PC-9 (cell line): ENCODE measurements at places on chromosomes 16 and 17. TPM values are rescaled to one million over a fixed set of nuclear protein-coding genes. Genes with fewer than 3 reads are reported as not detected.

The NACA2 gene
- total RNA-seq: not detected in 2 replicates

DNA sequence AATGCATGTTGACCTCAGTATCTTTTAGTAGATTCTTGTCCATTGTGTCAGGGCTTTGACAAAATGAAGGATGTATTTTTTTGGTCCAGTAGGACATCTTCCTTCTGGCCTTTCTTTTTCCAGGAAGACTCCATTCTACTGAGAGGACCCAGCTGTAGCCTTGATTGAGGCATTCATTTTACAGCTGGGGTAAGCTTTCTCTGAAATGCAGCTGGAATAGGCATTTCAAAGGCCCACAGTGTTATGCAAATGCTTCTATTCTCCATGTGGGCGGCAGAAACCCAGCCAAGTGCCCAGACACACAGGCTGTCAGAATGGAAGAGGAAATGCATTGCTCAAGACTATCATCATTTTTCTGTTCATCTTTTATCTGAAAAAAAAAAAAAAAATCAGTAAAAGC is 629.0 kb upstream of the CDH8 start:
- no peaks in the 10 kb centered on the region for H3K36me3 ChIP-seq
- DNase-seq: no peak
- no peak overlapping the region for H3K27ac ChIP-seq
- no peak overlapping the region for H3K4me3 ChIP-seq

DNA sequence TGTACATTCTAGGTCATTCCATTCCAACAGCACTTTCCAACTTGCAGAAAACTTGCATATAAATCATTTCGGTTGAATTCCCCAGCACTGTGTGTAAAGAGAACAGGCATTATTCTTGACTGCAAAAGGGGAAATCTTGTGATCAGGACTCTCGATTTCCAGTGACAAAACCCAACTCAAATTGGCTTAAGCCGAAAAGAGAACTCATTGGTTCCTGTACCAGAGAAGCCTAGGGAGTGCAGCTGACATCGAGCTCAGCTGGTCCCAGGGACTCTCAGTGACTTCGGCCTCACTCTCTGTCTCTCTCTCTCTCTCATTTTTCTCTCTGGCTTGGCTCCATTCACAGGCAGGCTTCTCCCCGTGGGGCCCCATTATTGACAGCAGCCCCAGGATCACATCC is 30.7 kb downstream of the CD300LF start:
- no peaks in the 10 kb centered on the region for H3K4me1 ChIP-seq
- no peak for DNase-seq
- peaks cover 91% of the 10 kb centered on the region for H3K27me3 ChIP-seq
- H3K27ac ChIP-seq: no peak overlapping the region

GRCh38 chr17:80886641-80887573 is 104.7 kb upstream of the CHMP6 start:
- H3K4me1 ChIP-seq: peaks cover 17% of the 10 kb centered on the region
- H3K4me3 ChIP-seq: no peak overlapping the region
- H3K27ac ChIP-seq: no peak overlapping the region
- no peaks in the 10 kb centered on the region for H3K27me3 ChIP-seq
- H3K36me3 ChIP-seq: no peaks in the 10 kb centered on the region
- no peak for DNase-seq

DNA sequence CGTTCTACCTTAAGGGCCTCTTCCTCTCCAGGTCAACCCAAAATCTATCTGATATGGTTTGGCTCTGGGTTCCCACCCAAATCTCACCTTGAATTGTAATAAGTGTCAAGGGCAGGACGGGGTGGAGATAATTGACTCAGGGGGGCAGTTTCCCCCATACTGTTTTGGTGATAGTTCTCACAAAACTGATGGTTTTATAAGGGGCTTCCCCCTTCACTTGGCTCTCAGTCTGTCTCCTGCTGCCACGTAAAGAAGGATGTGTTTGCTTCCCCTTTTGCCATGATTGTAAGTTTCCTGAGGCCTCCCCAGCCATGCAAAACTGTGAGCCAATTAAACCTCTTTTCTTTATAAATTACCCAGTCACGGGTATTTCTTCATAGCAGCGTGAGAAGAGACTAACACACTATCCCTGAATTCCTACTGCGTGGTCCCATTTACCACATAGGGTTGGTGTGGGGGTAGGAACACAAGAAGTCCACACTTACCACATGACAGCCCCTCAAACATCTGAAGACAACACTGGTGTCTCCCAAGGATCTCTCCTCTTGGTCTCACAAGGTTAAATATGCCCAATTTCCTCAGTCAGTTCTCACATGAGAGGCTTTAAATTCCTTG is 8.2 kb downstream of the COTL1 start:
- H3K27me3 ChIP-seq: no peaks in the 10 kb centered on the region
- H3K4me3 ChIP-seq: no peak overlapping the region
- no peak for DNase-seq
- peaks cover 7% of the 10 kb centered on the region; the same call in 1 of the 2 replicates for H3K36me3 ChIP-seq
- H3K4me1 ChIP-seq: peaks cover 3% of the 10 kb centered on the region

GRCh38 chr17:81537343-81537855 is 9.2 kb downstream of the FSCN2 start:
- no peaks in the 10 kb centered on the region for H3K27me3 ChIP-seq
- H3K27ac ChIP-seq: no peak overlapping the region
- DNase-seq: no peak
- no peak overlapping the region for H3K4me3 ChIP-seq
- no peaks in the 10 kb centered on the region for H3K4me1 ChIP-seq

- no peaks in the 10 kb centered on the region for H3K36me3 ChIP-seq
- H3K4me1 ChIP-seq: peaks cover 22% of the 10 kb centered on the region
- no peak overlapping the region for H3K4me3 ChIP-seq
- DNase-seq: no peak
- H3K27ac ChIP-seq: no peak overlapping the region
- H3K27me3 ChIP-seq: no peaks in the 10 kb centered on the region
These were observed 133.6 kb downstream of the SKAP1 start for GRCh38 chr17:48296453-48296852.

DNA sequence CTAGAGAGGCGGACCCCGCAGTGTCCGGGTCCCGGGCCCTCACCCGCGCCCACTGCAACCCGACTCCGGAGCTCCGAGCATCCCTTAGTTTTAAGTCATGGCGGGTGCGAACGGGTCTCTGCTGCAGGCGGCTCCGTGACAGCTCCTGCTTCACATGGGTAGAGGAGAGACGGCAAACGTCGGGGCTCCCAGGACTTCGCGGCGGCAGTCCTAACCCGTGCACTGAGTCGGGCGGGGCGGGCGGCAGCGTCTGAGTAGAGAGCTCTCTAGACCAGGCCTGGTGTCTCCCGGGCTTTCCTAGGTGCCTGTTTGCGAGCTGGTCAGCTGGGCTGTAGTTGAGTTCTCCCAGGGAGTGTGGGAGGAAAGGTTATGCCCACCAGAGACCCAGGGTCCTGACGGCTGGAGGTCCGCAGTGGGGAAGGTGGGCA is 345 bp downstream of the TSC2 start:
- H3K4me3 ChIP-seq: peak overlapping the region; percentile 88
- H3K27me3 ChIP-seq: no peaks in the 10 kb centered on the region
- H3K36me3 ChIP-seq: no peaks in the 10 kb centered on the region
- H3K4me1 ChIP-seq: peaks cover 25% of the 10 kb centered on the region

GRCh38 chr17:35289222-35289621 is 46.4 kb downstream of the SLFN5 start:
- DNase-seq: no peak
- no peak overlapping the region for H3K27ac ChIP-seq
- H3K36me3 ChIP-seq: no peaks in the 10 kb centered on the region
- H3K27me3 ChIP-seq: peaks cover 6% of the 10 kb centered on the region; the same call in 1 of the 2 replicates

DNA sequence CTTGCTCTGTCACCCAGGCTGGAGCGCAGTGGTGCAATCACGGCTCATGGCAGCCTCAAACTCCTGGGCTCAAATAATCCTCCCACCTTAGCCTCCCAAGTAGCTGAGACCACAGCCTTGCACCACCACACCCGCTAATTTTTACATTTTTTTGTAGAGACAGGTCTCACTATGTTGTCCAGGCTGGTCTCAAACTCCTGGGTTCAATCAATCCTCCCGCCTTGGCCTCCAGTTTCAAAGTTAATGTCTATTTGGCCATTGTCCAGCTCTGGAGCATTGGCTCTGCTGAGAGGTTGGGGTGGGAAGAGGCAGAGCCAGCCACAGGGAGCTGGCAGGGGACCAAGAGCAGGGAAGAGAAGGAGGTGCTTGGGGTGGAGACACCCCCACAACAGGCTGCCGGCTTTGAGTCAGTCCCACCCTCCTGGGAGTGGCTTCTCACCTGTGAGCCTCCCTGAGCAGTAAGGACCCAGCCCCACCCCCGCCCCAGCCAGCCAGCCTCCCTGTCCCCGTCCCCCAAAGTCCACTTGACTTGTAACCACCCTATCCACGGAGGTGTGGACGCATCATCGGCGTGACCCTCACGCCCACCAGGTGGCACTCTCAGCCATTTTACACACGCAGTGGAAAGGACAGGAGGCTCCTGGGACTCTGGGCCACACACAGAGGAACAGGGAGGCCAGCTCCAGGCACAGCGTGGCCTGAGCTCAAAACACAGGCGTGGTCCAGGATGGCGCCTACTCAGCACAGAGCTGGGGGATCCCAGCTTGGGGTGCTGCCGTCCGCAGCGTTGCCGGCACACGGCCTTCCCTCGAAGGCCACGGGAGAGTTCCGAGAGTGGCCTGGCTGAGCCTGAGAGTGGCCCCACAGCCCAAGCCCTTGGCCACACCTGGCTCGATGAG is 22.8 kb upstream of the PVALEF start:
- H3K36me3 ChIP-seq: no peaks in the 10 kb centered on the region
- DNase-seq: peak; percentile 42
- H3K27ac ChIP-seq: no peak overlapping the region
- no peaks in the 10 kb centered on the region for H3K27me3 ChIP-seq
- no peaks in the 10 kb centered on the region for H3K4me1 ChIP-seq
- no peak overlapping the region for H3K4me3 ChIP-seq

DNA sequence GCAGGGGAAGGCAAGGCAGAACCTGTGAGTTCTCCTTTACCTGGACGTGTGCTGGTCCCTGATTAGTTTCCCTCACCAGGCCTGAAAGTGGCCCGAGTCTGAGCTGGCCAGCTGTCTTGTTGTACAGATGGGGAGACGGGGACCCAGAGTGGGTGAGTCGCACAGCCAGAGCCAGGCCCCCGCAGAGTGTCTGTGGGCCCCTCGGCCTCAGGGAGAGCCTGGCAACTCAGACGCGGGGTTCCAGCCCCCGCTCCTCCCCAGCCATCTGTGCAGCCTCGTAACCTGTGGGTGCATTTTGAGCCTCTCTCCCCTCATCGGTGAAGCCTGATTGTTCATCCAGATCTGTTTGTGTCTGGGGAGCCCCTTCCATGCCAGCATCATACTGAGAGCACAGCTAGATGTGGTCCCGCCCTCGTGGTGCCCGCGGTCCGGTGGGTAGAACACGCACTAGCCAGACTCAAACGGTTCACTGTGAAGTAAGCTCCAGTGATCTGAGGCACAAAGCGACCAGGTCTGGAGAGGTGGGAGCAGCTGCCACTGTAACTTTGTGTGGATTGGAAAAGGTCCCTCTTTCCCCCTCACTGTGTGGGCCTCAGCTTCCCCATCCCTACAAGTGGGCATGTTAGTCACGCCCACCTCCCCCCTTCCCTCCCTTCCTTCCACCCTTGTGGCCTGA is 6.0 kb upstream of the NDRG4 start:
- no peaks in the 10 kb centered on the region for H3K4me1 ChIP-seq
- no peak overlapping the region for H3K4me3 ChIP-seq
- no peaks in the 10 kb centered on the region for H3K36me3 ChIP-seq
- no peak for DNase-seq

DNA sequence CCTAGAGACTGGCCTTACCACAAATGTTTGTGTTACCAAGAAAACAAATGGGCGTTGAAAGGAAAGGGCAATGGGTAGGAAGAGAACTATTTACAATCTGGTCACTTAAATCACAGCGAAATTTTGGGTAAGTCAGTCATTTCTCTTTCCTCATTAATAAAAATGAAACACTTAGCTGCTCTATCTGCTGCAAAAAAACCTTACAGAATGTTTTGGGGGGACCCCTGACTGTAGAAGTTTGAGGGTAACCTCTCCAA is 742 bp upstream of the NUTF2 start:
- no peak for DNase-seq
- peak overlapping the region; percentile 100 for H3K4me3 ChIP-seq
- H3K27ac ChIP-seq: peak overlapping the region; percentile 70
- H3K4me1 ChIP-seq: peaks cover 47% of the 10 kb centered on the region
- H3K27me3 ChIP-seq: no peaks in the 10 kb centered on the region

The AOC2 gene
- total RNA-seq: 3.7 TPM in 2 replicates

The CDT1 gene
- total RNA-seq: 73.2 and 95.4 TPM in 2 replicates

GRCh38 chr16:53172517-53172916 is 117.7 kb downstream of the CHD9 start:
- no peak overlapping the region for H3K4me3 ChIP-seq
- H3K27me3 ChIP-seq: no peaks in the 10 kb centered on the region
- no peak overlapping the region for H3K27ac ChIP-seq
- H3K36me3 ChIP-seq: no peaks in the 10 kb centered on the region

The PPP1R1B gene
- total RNA-seq: not detected in 2 replicates

- no peak overlapping the region for H3K4me3 ChIP-seq
- peak; percentile 86 for DNase-seq
- H3K4me1 ChIP-seq: peaks cover 14% of the 10 kb centered on the region; the same call in 1 of the 2 replicates
- H3K27me3 ChIP-seq: peaks cover 12% of the 10 kb centered on the region; the same call in 1 of the 2 replicates
- no peaks in the 10 kb centered on the region for H3K36me3 ChIP-seq
These were observed 26.0 kb downstream of the NECAB2 start for GRCh38 chr16:83994087-83994486.

The CD79B gene
- total RNA-seq: not detected in 2 replicates

The KRT26 gene
- not detected in 2 replicates for total RNA-seq

- no peak for DNase-seq
- H3K4me1 ChIP-seq: no peaks in the 10 kb centered on the region
- peaks cover 4% of the 10 kb centered on the region for H3K27me3 ChIP-seq
These were observed 44.5 kb downstream of the SALL1 start for GRCh38 chr16:51106535-51106934.

GRCh38 chr16:57775661-57776469 is 26.4 kb downstream of the KIFC3 start:
- H3K27me3 ChIP-seq: no peaks in the 10 kb centered on the region
- peaks cover 16% of the 10 kb centered on the region for H3K4me1 ChIP-seq
- peaks cover 11% of the 10 kb centered on the region for H3K36me3 ChIP-seq
- H3K27ac ChIP-seq: no peak overlapping the region
- H3K4me3 ChIP-seq: no peak overlapping the region

The MED31 gene
- total RNA-seq: 19.2 and 41.4 TPM in 2 replicates

DNA sequence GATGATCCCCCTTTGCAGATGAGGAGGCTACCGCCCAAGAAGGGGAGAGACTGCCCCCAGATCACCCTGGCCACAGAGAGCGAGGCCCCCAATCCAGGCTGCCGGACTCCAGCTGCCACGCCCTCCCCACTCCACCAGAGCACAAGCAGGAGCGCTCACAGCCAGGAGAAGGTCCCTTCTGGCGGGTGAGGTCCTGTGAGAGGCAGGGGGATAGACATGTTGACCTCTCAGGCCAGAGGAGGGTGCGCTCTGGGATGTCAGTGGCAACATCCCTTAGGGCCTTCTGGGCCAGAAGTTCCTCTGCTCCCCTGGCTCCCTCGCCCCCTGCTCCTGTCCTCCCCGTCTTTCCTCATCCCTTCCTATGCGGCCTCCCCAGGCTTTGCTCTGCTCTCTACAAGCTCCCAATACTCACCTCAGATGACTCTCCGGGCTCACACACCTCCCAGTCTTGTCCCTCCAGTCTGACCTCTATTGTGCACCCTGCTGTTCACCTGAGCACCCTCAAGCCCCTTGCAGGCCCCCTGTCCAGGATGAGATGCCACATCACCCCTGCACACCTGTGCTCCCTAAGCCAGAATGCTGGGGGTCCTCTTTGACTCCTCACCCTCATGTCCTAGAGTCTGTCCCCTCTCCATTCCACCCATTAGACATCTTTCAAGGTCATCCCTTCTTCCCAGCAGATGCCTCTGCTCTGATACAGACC is 5.0 kb upstream of the NXPH3 start:
- no peaks in the 10 kb centered on the region for H3K36me3 ChIP-seq
- peaks cover 52% of the 10 kb centered on the region for H3K27me3 ChIP-seq
- no peak overlapping the region for H3K27ac ChIP-seq
- 0 out of 2 replicates have a peak, but pooled peaks cover 6% of the 10 kb centered on the region for H3K4me1 ChIP-seq

The OSGIN1 gene
- total RNA-seq: 41.3 and 44.8 TPM in 2 replicates
